T-helper 1 cell (primary cell): ENCODE measurements at places on chromosomes 1 and 21.

GRCh38 chr1:175784831-175785230 lies 41.4 kb upstream of the TNR start:
- no peak for DNase-seq

DNA sequence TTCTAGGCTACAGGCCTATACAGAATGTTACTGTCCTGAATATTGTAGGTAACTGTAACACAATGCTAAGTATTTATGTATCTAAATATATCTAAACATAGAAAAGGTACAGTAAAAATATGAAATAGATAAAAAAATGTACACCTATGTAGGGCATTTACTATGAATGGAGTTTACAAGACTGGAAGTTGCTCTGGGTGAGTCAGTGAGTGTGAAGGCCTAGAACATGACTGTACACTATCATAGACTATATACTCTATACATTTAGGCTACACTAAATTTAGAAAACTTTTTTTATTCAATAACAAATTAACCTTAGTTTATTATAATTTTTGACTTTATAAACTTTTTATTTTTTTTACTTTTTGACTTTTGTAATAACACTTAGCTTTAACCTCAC lies 136.9 kb downstream of the DUSP10 start:
- DNase-seq: no peak

GRCh38 chr1:234546890-234547788 lies 62.8 kb downstream of the IRF2BP2 start:
- no peak for DNase-seq

GRCh38 chr21:42377951-42378340 lies 11.6 kb upstream of the TFF1 start:
- no peak for DNase-seq
